ENCODE measurements at places on chromosomes 3 and 15. TPM values are rescaled to one million over a fixed set of nuclear protein-coding genes. Genes with fewer than 3 reads are reported as not detected.

DNA sequence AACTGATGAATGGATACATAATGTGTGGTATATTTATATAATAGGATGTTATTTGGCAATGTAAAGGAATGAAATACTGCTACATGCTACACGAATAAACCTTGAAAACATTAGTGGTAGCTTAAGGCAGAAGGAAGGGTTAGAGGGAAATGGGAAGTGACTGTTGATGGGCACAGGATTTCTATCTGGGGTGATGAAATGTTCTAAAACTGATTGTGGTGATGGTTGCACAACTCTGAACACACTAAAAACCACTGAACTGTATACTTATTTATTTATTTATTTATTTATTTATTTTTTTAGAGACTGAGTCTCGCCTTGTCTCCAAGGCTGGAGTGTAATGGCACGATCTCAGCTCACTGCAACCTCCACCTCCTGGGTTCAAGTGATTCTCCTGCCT, 24.8 kb upstream of the SHISA5 start:
- DNase-seq: no peak

- no peak for DNase-seq
These were observed 30.0 kb upstream of the GMNC start for GRCh38 chr3:190892395-190892902.

DNA sequence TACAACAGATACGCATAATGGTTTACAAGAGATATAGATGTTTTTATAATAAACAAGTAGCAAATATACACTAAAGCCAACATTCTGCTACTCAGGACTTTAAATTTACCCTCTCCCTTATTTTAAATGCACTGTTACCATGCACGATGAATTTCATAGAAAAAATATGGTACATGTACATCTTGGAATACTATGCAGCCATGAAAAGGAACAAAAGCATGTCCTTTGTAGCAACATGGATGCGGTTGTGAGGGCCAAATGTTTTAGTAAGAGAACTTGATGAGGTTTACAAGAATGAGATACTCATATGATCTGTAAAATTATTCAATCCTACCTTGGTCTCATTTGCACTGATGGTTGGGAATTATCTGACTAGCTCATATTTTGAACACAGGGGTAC, 769.3 kb downstream of the VGLL3 start:
- DNase-seq: no peak

DNA sequence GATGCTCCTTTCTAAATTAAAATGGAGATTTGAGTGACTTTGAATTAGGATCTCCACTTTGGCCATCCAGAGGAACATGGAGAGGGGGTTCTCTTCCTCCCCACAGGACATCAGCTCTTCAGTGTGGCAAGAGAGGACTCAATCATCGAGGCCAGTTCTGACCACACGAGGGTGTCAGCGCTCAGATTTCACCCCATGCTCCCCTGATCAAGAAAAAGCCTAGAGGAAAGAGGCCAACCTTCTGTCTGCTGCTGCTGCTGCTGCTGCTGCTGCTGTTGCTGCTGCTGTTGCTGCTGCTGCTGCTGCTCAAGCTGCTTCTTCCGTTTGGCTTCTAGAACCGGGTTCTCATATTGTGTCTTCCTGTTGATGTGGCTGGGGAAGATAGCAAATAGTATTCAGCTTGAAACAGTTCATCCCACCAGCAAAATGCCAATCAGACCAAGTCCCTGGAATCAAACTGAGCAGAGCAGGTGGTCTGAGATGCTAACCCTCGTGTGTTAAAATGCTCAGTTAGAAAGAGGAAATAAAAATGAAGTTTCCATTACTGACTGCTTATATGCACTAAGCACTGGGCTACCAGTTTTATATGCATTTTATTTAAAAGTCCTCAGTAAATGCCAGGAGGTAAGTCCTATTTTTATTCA, 599.0 kb downstream of the MAGI1 start:
- no peak for DNase-seq

DNA sequence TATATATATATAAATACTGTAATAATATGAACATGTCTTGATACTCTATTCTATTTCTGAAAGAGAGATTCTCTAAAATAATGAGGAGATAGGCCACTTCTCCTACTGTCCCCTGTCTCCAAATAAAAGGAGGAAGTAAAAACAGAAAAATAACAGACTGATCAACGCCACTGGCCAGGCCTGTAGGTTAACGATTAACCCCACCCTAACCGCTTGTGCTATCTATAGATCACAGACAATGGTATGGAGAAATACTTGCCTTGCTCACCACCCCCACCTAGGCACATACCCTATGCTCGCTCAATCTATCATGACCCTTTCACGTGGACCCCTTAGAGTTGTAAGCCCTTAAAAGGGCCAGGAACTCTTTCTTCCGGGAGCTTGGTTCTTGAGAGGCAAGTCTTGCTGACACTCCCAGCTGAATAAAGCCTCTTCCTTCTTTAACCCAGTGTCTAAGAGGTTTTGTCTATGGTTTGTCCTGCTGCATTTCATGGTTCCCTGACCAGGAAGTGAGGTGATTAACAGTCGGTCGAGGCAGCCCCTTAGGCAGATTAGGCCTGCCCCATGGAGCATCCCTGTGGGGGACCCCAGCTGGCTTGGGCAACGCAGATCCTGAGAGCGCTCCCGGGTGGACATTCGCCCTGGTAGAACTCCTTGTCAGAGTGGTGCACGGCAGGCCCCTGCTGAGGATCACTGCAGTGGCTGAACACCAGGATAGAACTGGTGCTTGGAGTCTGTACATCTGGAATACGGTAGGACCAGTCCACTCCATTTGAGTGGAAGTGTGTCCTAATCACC, 521.8 kb upstream of the CNTN3 start:
- DNase-seq: no peak

- DNase-seq: no peak
These were observed 167.7 kb downstream of the GHSR start for GRCh38 chr3:172280406-172281051.

- DNase-seq: no peak
These were observed 49.9 kb upstream of the RYK start for GRCh38 chr3:134300520-134300919.

DNA sequence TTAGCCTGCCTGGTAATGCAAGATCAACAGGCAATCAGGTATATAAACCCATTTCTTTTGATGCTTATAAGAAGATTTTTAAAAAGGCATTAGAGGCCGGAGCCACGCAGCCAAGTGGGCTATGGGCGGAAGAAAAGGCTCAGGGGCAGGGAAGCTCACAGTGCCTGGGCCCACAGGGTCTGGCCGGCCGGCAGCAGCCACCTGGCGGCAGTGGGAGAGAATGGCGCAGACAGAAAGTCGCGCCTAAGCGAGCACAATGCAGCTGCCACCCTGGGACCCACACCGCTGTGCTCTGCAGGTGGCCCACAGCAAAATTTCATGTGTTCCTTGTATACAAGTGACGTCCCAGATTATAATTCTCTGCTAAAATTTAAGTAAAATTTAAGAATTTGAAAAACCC, 448.6 kb upstream of the RASGRP1 start:
- no peak for DNase-seq

DNA sequence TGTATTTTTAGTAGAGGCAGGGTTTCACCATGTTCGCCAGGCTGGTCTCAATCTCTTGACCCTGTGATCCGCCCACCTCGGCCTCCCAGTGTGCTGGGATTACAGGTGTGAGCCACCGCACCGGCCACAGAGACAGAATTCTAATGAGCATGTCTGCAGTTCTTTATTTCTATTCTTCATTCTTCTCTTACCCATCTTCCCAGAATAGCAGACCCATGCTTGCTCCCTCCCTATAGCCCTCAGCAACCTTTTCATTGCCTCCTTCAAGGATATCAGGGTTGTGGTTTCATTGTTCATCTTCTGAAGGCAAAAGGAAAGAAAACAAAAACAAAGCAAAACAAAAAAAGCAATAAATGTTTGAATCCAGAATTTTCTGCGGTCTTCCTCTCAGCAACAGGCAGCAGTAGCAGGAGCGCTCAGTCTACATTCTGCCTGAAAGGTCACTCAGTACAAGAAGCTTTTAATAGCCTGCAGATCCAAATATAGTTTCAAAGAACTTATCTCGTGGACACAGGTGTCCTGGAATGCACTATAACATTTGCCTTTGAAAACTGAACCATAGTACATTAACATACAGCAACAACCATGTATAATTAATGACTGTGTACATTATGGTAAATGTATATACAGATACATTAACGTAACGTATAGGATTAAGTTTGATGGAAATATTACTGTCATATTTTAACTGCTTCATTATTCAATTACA, at the start of gene SMCO1:
TSS of gene SMCO1 (minus strand) at position 434 of the 709 bp plus-strand sequence. CDS start at position 297, 137 bp downstream.
- no peak for DNase-seq

DNA sequence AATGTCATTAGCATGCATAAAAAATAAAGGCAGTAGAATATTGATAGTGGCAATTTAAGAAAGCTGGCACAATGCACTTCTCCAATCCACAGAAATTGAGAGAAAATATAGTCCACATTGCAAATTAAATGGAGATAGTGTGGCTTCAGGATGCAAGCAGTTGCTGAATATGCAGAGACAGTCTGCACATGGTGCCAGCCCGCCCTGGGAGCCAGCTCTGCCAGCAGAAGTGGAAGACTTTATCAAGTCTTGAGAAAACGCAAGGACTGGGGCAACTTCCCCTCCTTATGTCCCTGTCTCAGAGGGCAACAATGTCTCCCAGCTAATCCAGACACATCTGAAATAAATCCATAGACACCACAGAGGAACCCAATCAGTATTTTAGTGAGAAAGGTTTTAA, 57.2 kb downstream of the MB21D2 start:
- DNase-seq: no peak

GRCh38 chr15:40623361-40623760, 29.3 kb downstream of the KNL1 start:
- DNase-seq: no peak

- DNase-seq: no peak
These were observed 49.5 kb downstream of the ARPP21 start for GRCh38 chr3:35688826-35689225.

DNA sequence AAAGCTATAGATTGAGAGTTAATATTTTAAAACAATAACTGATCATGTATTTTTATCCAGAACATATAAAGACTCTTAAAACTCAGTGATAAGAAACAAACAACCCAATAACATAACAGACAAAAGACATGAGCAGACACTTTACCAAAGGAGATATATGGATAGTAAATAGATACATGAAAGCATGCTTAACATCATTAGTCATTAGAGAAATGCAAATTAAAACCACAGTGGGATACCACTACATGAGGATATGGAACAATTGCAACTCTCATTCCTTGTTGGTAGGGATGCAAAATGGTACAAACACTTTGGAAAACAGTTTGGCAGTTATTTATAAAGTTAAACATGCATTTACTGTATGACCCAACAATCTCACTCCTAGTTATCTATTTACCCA, 95.0 kb downstream of the IQCH start:
- DNase-seq: no peak

- DNase-seq: no peak
These were observed 64.3 kb downstream of the OXSM start for GRCh38 chr3:25854214-25854613.

DNA sequence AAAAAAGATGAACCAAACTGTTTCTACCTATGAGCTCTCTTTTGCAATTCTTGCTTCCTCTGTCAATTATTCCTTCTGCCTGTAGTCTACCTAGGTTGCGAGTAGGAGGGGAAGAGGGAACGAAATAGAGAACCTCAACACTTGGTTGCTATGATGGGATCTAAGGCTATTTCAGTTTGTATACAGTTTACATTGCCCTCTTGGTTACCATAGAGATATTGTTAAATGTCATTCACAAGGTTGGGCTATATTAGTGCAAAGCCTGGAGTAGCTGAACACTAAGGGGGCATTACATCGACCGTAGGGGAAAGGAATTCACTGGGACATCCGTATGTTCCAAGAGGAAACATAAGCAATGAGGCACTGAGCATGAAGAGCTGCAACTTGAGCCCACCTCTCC, 276.9 kb downstream of the GBE1 start:
- DNase-seq: no peak

DNA sequence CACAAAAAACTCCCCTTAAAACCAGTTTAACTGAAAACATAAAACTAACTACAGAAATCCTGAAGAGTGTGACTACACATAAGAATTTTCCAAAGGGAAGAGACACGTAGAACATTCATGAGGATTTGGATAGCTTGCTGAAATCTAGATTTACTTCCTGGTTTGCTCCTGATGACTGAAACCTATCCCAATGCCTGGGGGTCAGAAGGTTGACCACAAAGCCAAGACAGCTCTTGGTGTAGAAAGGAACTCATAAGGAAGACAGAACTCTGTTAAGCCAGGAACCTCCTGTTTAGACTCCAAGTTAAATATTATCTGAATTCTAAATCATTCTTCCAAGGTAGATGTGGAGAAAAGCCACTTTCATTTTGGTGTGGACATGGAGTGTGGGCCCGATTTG, 92.8 kb downstream of the TFG start:
- no peak for DNase-seq

DNA sequence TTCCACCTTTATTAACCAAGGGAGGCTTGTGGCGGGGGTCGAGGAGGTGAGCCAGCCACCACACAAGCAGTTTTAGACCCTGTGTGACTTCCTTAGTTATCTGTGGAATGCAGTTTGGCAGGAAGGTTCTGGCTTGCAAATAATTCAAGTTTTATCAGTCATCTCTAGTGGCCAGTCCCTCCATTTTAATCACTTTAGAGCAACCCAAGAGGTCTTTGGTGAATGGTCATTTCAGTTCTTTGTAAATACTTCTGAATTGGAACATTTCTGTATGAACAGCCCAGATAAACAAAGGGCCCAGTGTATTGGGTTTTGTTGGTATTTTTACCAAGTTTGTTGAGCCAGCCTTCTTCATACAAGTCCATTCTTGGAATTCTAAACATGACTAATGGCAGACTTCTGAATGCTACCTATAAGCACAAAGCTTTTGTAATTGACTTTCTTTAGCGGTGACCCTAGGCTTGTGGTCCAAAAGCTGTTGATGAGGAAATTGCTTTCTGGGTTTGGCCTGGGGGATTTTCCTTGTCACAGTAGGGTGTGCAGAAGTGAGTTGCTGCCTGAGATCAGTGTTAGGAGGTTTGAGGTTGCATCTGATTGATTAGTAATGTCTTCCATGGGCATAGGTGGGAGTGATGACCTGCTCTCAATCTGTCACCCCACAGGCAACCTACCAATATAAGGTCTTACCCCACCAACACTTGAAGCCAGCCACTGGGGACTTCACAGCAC, 193.3 kb upstream of the TOPAZ1 start:
- DNase-seq: no peak

DNA sequence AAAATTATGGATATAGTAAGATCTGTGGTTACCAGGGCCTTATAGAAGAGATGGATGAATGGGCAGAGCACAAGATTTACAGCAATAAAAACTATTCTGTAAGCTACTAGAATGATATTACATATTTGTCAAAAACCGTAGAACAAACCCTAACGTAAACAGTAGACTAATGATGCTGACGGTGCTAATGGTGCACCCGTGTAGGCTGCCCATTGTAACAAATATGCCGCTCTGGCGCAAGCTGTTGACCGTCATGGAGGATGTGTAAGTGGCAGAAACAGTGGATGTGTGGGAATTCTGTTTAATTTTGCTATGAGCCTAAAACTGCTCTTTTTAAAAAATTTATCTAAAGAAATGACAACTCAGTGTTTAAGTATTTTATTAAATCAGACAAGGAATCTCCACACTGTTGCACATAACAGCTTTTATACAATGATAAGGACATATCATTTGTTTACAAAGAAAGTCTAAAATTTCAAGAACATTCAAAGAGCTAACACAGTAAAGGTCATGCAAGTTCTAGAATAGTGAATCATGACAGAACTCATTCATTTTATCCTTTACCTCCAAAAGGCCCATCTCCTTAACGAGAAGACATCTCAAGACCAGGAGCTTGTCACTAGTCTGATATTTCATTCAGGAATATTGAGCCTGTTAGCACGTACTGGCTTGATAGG, 32.8 kb downstream of the TFRC start:
- no peak for DNase-seq

BLM gene
- under 0.01 TPM for total RNA-seq

OCA2 gene
- total RNA-seq: 0.17 TPM

SKOR1 gene
- 1.2 TPM for total RNA-seq

REC114 gene
- not detected for total RNA-seq

RETNLB gene
- not detected for total RNA-seq

CCDC13 gene
- total RNA-seq: 4.7 TPM

Measured in esophagus muscularis mucosa (tissue), 4 donors.